ENCODE measurements at places on chromosomes 2 and 18.

GRCh38 chr2:168097431-168097830, 150.0 kb downstream of the STK39 start:
- DNase-seq, result no peak

- no peak for DNase-seq
Measured at GRCh38 chr2:169119851-169120250, 50.5 kb downstream of the DHRS9 start.

GRCh38 chr2:113175042-113175628, 1.4 kb downstream of the PSD4 start:
- peak; percentile 79 for DNase-seq

- DNase-seq, result peak; percentile 81
Measured at GRCh38 chr2:8684878-8685696, 3.2 kb downstream of the ID2 start.

Data from NCI-H526 (cell line).